ENCODE measurements at places on chromosomes 5 and 9.

GRCh38 chr9:14296495-14297113, 17.3 kb downstream of the NFIB start:
- DNase-seq: no peak

DNA sequence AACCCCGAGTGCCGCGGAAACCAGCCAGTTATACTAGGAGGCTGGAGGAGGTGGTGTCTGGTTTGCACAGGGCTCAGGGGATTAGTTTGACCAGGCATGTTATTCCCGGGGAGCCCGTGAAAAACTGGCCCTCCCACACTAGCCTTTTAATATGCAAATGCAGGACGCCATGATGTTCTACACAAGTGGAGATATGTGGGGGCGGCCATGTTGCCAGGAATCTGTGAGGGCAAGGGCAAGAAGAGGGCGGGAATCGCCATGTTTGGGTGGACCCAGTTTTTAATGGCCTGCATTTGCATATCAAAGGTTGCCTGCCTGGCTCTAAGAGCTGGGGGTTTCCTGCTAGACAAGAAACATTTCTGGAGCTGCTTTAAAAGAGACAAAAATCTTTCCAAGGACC, 940.7 kb downstream of the CDH18 start:
- DNase-seq: no peak

GRCh38 chr9:93037476-93037971, 21.0 kb upstream of the SUSD3 start:
- DNase-seq: no peak

DNA sequence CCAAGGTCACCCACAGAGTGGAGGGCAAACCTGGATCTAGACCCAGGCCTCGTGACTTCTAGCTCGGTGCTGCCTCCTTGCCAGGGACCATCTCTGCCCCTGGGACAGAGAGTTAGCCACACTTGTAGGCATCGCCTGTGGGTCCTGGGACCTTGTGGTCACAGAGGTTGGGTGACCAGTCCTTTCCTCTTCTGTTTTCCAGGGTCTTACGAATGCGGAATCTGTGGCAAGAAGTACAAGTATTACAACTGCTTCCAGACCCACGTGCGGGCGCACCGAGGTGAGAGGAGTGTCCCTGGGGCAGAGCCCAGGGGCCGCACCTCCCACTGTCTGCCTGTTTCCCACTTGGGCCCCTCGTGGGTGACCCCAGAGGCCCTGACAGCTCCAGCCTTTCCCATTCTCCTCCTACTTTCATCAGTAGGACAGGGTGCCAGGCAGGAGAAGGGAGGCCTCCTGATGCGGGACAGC, 76.3 kb downstream of the AMBP start:
- DNase-seq: no peak

DNA sequence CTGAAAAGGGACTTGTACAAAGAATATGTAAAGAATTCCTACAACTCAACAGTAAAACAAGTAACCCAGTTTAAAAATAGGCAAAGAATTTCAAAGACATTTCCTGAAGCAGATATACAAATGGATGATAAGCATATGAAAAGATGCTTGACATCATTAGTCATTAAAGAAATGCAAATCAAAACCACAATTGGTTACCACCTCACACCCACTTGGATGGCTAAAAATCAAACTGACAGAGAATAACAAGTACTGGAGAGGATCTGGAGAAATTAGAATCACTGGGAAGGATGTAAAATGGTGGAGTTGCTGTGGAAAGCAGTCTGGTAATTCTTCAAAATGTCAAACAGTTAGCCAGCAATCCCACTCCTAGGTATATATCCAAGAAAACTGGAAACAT, 12.5 kb upstream of the FOXE1 start:
- no peak for DNase-seq

All from activated T-cell treated with anti-CD3 and anti-CD28 coated beads for 1 hour (primary cell).